ENCODE measurements at places on chromosomes 7 and 10.

DNA sequence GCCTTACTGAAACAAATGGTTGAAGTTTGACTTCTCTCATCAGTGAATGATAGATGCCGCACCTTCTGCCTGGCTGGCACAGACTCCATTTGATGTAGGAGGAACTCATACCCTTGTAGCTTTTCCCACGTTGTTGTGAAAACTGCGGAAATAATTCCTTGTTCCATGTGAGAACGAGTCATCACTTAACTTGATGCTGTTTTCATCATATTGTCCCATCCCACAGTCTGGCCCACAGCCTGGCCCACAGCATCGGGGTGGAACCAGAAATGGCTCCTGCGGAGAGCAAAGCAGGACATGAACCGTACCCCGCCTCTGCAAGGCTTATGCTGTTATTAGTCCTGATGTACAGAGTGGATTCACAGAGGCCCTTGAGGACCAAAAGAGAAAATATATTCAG, 587.0 kb downstream of the SDK1 start:
- DNase-seq, result no peak

- DNase-seq, result no peak
These were observed 58.2 kb downstream of the TMEM106B start for GRCh38 chr7:12269100-12269895.

GRCh38 chr7:91892821-91893340, 12.4 kb upstream of the MTERF1 start:
- DNase-seq, result no peak

- no peak for DNase-seq
These were observed 138.1 kb upstream of the TCF7L2 start for GRCh38 chr10:112811741-112812551.

DNA sequence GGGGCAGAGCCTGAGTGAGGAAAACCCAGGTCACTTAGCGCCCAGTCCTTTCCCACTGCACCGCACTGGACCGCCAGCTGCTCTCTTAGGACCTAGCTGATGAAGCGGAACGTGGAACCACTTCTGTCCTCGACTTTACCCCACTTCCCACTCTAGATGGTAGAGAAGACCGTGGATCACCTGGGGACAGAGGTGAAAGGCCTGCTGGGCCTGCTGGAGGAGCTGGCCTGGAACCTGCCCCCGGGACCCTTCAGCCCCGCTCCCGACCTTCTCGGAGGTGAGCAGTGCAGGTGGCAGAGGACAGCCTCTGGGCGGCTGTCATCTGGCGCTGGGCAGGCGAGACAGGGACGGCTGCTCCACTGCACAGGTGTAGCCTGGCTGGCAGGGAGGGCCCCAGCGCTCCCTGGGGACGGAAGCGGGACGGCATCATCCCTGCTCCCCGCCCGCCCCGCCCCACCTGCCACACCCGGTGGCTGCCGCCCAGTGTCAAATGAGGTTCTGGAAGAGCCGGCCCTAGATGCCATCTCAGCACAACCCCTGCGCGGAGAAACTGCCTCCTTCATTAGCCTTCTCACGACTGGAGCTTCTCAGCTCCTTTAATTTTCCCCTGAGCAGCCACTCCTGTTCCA, 11.7 kb downstream of the PLAC9 start:
- no peak for DNase-seq

DNA sequence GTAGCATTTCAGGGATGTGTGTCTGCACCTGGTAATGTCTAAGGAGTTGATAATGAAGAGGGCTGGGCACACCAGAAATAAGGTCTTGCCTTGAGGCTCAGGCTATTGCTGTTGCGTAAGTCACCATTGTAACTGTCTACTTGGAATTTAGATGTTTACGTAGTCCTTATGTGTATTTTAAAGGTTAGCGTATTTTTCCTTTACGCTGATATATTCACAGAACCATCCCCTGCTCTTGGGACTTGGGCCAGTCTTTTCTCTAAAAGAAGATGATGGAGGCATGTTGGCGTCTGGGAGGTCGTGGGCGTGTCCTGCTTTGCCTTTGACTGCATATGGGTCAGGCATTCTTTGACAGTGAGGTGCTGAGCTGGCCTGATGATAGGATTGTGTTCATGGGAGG, 14.7 kb downstream of the WDR37 start:
- DNase-seq, result no peak

GRCh38 chr7:159095979-159096411, 48.7 kb downstream of the VIPR2 start:
- no peak for DNase-seq

DNA sequence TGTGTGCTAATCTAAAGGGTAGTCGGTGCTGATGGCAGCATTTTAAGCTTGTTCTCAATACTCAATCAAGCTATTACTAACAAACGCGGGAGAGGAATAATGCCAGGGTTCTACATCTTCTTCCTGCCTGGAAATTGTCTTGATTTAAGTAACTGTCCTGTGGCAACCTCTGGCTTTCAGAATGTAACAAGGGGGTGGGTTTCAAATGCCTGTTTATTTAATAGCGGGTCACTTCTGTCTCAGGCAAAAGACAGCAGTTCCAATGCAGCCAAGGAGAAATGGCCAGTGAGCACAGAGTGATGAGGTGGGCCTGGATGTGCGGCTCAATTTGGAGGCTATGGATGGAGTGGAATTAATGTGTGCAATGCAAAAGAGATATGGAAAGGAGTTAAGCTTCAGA, 692.4 kb downstream of the KCNMA1 start:
- no peak for DNase-seq

- no peak for DNase-seq
These were observed 780.6 kb downstream of the INHBA start for GRCh38 chr7:40922316-40922670.

GRCh38 chr7:16758631-16759611, 5.4 kb downstream of the TSPAN13 start:
- DNase-seq, result no peak

GRCh38 chr7:11516328-11516727, 315.7 kb downstream of the THSD7A start:
- DNase-seq, result no peak

GRCh38 chr10:11715815-11716494, 26.2 kb upstream of the ECHDC3 start:
- no peak for DNase-seq

GRCh38 chr7:12322284-12322902, 81.3 kb downstream of the VWDE start:
- DNase-seq, result no peak

DNA sequence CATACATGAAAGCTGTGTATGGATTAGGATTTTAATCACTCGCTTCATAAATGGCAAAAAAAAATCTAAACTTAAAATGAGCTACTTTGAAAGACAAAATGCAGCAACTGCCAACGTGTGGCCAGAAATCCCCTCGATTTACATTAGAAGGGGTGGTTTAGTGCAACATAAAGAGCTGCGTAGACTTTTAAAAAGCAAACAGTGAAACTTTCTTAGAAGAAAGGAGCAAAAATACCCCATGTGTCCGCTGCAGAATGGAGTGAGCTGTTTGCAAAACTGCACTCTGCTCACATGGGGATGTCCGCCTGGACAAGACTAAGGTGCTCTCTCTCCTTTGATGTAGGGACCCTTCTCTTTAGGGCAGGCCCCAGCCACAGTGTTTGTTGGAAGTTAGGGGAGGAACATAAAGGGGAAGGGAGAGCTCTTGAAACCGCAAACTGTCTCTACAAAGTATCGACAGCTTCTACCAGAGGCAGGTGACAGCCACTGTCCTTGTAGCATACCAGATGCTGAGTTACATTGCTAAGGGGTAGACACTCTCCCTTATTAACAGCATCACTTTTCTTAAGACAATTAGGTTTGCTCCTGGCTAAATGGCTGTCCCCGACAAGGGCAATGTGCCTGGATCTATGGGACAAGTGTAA, 528.1 kb downstream of the KCNMA1 start:
- DNase-seq, result no peak

DNA sequence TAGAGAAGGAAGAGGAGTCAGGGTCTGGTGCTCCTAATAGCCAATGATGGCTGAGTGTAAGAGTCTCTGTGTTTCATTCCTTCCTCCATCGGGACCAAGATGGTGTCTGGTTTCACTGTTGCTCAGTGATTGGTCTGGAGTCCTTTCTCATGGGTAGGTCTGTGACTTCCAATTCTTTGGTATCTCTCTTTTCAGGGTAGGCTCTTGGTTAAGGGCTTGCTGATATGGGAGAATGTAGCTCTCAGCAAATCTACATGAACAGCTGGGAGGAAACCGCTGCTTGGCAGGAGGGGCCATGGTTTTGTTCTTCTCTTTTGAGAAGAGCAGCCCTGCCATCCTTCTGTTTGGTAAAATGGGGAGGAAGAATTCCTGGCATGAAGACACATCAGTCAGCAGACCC, 209.1 kb upstream of the PODXL start:
- DNase-seq, result no peak

- DNase-seq, result no peak
These were observed at the start of gene CNNM1 for GRCh38 chr10:99329304-99329553. TSS of gene CNNM1 (plus strand) at chr10:99329356. CDS start at chr10:99329388, 32 bp downstream.

DNA sequence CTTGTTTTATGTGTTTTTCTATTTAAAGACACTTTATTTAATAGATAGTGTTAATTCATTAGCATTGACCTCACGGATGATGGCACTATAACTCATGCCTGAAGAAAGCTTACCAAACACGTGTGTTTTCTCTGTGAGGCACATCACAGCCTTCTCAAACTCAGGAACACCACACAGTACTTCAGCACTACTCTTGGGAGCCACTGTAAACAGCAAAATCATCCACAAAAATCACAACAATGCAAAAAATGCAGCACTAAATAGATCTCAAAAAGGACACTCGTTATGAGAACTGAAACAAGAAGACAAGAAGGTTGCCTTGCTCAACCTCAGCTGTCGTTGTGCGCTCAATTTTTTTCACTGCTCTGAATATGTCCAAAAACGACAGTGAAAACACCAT, 12.0 kb upstream of the PARP12 start:
- no peak for DNase-seq

- DNase-seq, result no peak
These were observed 263.1 kb upstream of the PITRM1 start for GRCh38 chr10:3435671-3436070.

- DNase-seq, result no peak
These were observed 21.3 kb upstream of the CPXM2 start for GRCh38 chr10:123912871-123913270.

DNA sequence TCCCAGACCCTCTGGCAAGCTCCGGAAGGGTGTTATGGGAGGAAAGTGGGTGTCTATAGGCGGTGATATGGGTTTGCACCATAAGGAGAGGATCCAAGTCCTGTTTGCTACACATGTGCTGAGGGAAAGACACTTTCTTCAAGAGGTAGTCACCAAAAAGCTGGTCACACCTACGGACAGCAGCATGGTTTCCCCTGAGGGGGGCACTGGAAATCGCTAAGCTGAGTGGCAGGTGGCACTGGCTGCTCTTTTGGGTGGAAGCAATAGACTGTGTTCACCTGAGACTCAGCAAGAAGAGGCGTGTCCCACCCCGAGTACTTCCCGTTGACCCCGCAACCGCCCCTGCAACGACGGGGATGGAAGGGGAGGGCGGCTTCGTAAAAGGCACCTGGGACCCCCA, 1.8 kb upstream of the FOXI2 start:
- no peak for DNase-seq

- no peak for DNase-seq
These were observed 722.7 kb upstream of the CELF2 start for GRCh38 chr10:10294881-10295529.

GRCh38 chr10:74855027-74855426, 28.6 kb downstream of the KAT6B start:
- no peak for DNase-seq

GRCh38 chr10:131790021-131790420, 110.8 kb upstream of the PPP2R2D start:
- DNase-seq, result no peak

- no peak for DNase-seq
These were observed 510.6 kb downstream of the HTR7 start for GRCh38 chr10:90347239-90347638.

- DNase-seq, result no peak
These were observed 175.0 kb upstream of the LYZL2 start for GRCh38 chr10:30804478-30805055.

GRCh38 chr10:100146875-100147650, 38.8 kb downstream of the ERLIN1 start:
- DNase-seq, result no peak

DNA sequence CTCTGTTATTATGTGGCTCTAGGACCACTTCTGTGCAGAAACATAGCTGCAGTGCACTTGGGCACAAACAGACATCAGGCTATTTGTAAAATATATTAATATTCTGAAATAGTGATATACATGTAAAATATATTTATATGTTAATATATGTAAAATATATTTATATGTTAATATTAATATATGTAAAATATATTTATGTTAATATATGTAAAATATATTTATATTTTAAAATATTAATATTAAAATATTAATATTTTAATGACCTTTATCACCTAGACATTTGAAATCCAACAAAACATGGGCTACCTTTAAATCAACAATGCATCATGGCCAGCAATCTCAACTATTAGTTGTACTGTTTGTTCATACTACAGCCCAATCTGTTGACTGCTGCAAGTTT, 347.2 kb downstream of the CALN1 start:
- DNase-seq, result no peak

GRCh38 chr10:52479567-52479966, 165.5 kb downstream of the DKK1 start:
- DNase-seq, result no peak

- no peak for DNase-seq
These were observed 89.3 kb downstream of the VOPP1 start for GRCh38 chr7:55483046-55483445.

- no peak for DNase-seq
These were observed 228.7 kb upstream of the KLF6 start for GRCh38 chr10:4013651-4014121.

GRCh38 chr10:3022027-3022426, 45.3 kb upstream of the PFKP start:
- DNase-seq, result no peak

GRCh38 chr7:45363669-45364068, 206.1 kb downstream of the RAMP3 start:
- no peak for DNase-seq

- DNase-seq, result no peak
These were observed 121.6 kb downstream of the RELN start for GRCh38 chr7:103867874-103868273.
